Left ventricle myocardium superior (tissue), 1 donor: ENCODE measurements at places on chromosomes 16 and 17.
A peak's percentile ranks its signal among the peaks of the same experiment; 100 is the strongest.

DNA sequence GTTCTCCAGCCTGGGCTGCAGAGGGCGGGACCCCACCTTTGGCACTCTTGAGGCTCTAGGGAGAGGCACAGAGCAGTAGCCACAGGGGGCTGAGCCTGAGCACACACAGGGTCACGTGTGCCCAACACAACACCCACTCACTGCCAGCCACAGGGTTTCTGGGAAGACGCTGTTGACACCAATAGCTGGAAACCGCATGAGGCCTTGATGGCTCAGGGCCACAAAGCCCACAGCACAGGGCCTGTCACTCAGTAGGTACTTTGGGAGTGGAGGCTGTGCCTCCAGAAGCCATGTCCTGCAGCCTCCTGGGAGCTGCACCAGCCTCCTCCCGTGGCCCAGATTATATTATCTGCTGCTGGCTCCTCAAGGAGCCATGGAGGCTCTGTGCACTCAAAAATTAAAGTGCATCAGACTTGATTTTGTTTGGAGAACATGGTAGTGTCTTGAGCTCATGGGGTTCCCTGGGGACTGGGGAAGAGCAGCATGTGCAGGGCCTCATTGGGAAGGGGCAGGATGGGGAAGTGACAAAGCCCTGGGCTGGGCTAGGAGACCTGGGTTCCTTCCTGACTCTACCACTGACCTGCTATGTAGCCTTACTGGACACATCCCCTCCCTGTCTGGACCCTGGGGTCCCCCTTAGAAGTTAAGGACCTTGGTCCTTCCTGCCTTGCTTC lies 12.5 kb upstream of the SREBF1 start:
- peak; percentile 70 for DNase-seq

DNA sequence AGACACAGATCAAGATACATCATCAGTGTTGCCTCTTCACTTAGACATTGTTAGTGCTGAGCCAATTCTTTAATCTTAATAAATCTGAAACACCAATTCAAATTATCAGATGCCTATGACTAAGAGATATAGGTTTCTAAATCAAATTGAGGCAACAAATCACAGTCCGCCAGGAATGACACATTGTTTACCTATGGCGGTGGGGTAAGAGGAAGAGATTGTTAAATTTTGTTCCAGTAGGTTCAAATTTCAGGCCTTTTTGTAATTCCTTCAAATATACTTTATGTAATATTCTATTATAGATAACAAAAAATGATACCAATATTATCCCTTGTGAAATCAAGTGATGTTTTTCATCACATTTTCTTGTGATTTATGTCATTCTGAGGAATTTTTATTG lies 145.9 kb downstream of the CDH8 start:
- no peak for DNase-seq

DNA sequence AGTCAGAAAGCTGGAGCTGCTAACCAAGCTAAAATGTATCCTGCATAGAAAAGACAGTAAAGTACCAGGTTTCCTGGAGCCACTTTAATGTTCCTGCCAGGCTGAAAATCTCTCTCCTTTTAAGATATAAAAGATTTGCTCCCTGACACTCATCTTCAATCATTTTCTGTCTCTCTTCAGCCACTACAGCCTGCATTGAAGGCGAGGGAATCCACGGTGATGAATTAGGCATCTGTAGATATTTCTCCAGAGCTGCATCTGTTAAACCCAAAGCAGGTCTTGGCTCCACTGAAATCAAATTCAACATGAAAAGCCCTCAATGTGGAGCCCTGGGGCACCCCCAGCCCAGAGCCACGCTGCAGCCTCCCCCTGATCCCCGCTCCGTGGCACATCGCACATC lies 94.7 kb upstream of the CRHR1 start:
- no peak for DNase-seq

DNA sequence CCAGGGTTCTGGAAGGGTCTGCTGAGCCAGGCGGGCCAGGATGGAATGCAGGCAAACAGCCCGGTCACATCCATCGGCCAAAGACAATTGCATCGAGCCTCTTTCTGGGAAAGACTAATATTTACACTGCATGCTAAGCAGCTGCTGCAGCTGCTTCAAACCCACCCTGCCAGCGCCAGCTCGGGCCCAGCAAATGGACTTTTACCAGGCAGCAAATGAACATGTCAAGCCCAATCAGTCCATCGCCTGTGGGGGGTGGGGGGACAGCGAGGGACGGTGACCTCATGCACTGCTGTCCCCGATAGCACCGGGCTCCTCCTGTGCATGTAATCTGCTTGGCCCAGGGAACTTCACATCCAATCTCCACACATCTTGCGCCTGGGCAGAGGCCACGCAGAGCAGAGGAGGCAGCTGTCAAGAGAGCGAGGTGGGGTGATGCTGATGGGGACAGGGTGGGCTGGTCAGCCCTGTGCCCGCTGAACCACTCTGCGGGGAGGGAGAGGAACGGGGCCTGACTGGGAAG lies 39.4 kb upstream of the CDH5 start:
- no peak for DNase-seq

DNA sequence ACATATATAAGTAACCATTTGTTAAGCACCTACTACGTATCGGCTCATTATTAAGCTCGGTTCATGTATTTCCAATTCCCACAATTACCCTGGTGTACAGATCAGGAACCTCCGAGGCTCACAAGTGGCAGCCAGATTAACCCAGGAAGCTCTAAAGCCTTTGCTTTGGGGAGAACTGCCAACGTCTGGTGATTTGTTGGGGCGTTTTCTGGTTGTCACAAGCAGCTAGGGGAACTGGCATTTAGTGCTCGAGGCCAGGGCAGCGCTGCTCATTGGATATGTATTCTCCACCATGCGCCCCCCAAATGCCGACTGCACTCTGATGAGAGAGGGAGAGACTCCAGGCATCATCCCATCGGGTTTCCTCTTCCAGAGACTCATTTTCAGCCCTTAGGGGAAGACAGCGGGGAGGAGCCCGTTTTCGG lies 541 bp downstream of the ZNF18 start:
- no peak for DNase-seq

- DNase-seq, result no peak
Measured at GRCh38 chr17:6870841-6871240, 39.3 kb upstream of the TEKT1 start.
